ENCODE measurements at places on chromosomes 4 and X.

DNA sequence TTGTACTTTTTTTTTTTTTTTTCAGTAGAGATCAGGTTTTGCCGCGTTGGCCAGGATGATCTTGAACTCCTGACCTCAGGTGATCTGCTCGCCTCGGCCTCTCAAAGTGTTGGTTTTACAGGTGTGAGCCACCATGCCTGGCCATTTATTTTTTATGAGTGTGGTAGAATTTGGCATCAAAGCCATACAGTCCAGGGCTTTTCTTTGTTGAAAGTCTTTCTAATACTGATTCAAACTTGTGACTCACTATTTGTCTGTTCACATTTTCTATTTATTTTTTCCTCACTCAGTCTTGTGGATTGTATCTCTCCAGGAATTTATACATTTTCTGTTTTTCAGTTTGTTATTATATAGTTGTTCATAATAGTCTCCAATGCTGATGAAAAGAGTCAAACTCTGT is 66.5 kb upstream of the SPIN4 start:
- DNase-seq = no peak

GRCh38 chr4:150849016-150849415 is 166.1 kb downstream of the LRBA start:
- no peak for DNase-seq

- peak; percentile 66 for DNase-seq
Measured at GRCh38 chr4:156999175-156999517, 27.5 kb upstream of the PDGFC start.

DNA sequence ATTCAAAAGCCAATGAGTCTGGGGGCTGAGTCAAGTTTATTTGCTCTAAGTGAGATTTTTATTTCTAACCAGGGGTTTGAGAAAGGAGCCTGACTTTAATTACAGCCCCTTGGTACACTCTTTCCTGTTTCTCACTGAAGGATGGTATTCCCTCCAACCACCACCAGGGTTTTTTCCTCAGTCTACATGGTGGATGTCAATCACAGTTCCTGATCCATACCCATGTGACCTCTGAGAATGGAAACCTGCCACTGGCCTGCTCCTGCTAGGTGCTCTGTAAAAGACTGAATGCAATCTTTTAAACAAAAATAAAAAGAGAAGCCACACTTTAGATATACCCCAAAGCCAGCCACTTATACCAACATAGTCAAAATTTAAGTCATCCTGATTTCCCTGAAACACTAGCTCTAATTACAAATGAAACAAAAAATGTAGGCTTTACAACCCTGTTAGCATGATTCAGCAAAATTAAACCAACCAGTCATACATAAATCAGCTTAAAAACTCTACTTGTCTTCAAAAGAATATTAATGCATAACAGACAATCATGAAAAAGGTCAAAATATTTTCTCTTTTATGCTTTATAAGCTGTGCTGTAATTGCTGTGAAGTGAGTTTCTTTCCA is 112.1 kb upstream of the NWD2 start:
- no peak for DNase-seq

DNA sequence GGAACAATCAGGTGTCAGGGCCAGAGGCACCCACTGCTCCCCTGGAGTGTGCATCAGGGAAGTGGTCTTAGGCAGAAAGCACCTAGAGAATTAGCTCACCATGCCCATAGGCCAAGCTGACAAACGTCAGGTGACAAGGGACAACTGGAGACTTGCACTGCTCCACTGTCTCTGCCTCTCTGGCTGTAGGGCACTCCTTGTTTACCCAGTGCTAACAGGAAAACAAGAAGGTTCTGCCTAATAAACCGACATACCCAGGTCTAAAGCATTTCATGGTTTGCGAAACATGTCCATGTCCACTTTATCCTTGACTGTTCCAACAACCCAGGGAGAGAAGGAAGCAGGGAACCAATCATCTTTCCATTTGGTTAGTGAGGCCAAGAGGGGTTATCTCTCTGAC is 92.5 kb upstream of the MAMLD1 start:
- no peak for DNase-seq

GRCh38 chr4:53119680-53120079 is 246.2 kb downstream of the SCFD2 start:
- no peak for DNase-seq
